Endodermal cell (in vitro differentiated cells): ENCODE measurements at places on chromosomes 4 and X. TPM values are rescaled to one million over a fixed set of nuclear protein-coding genes. Genes with fewer than 3 reads are reported as not detected.

XIAP gene
- total RNA-seq = 54.0 and 59.8 TPM in 2 replicates

COL4A6 gene
- 277 and 338 TPM in 2 replicates for total RNA-seq

BEX2 gene
- 23.6 and 25.1 TPM in 2 replicates for total RNA-seq

TKTL2 gene
- not detected in 3 replicates for total RNA-seq

ANKRD37 gene
- 0.34 to 472 TPM (median 0.95 TPM) in 3 replicates for total RNA-seq

CITED1 gene
- 0.40 and 0.93 TPM in 2 replicates for total RNA-seq

TBX22 gene
- 0.88 and 1.8 TPM in 2 replicates for total RNA-seq

RIPPLY1 gene
- total RNA-seq = not detected in 3 replicates

FGF13 gene
- 31.1 to 45.3 TPM (median 31.2 TPM) in 3 replicates for total RNA-seq

- H3K36me3 ChIP-seq = no peaks in the 10 kb centered on the region
- DNase-seq = no peak
- H3K4me3 ChIP-seq = no peak overlapping the region
- no peaks in the 10 kb centered on the region for H3K4me1 ChIP-seq
These were observed 89.9 kb downstream of the FTHL17 start for GRCh38 chrX:30981968-30982367.

GRCh38 chrX:10231461-10231860 lies 74.7 kb downstream of the CLCN4 start:
- H3K4me1 ChIP-seq = no peaks in the 10 kb centered on the region
- no peaks in the 10 kb centered on the region for H3K36me3 ChIP-seq
- H3K4me3 ChIP-seq = no peak overlapping the region
- DNase-seq = no peak

- H3K4me1 ChIP-seq = no peaks in the 10 kb centered on the region
- no peak overlapping the region for H3K4me3 ChIP-seq
- no peaks in the 10 kb centered on the region for H3K27me3 ChIP-seq
- no peaks in the 10 kb centered on the region for H3K36me3 ChIP-seq
These were observed 159.6 kb upstream of the ANK2 start for GRCh38 chr4:112889619-112890527.

DNA sequence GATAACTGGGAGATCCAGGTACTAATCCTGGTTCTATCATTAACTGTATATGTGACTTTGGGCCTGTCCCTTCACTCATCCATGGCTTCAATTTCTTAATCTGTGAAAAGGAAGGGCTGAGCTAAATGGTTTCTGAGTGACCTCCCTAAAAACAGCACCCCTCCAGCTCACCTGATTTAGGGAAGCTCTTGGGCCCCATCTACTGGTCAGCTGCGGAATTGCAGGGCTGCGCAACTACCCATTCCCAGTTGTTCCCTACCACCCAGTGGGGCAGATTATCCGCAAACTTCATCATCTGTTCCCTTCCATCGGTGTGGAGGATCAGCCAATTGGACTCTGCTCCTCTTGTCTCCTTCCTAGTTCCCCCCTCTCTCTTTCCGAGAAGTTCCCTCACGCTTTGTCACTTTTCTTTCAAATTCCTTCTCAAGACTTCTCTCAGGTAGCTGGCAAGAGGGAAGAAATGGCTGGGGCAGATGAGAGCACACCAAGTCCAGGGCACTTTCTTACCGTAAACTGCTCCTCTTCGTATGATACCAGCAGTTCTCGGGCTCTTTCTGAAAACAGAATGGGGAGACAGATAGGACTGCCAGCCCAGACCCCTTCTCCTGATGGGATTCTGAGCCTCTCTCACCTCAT lies 5.8 kb downstream of the LAS1L start:
- H3K4me1 ChIP-seq = no peaks in the 10 kb centered on the region
- no peak overlapping the region for H3K27ac ChIP-seq
- no peak overlapping the region for H3K4me3 ChIP-seq
- peak; percentile 91 for DNase-seq

- no peaks in the 10 kb centered on the region for H3K36me3 ChIP-seq
- no peak overlapping the region for H3K4me3 ChIP-seq
- H3K4me1 ChIP-seq = no peaks in the 10 kb centered on the region
- H3K27me3 ChIP-seq = no peaks in the 10 kb centered on the region
- H3K27ac ChIP-seq = no peak overlapping the region
- no peak for DNase-seq
These were observed 22.5 kb downstream of the GABRA3 start for GRCh38 chrX:152428596-152428995.

GRCh38 chrX:20681683-20682082 lies 415.0 kb upstream of the RPS6KA3 start:
- no peak for DNase-seq
- H3K27ac ChIP-seq = no peak overlapping the region
- H3K4me3 ChIP-seq = no peak overlapping the region
- H3K36me3 ChIP-seq = no peaks in the 10 kb centered on the region

- H3K4me3 ChIP-seq = no peak overlapping the region
- no peaks in the 10 kb centered on the region for H3K36me3 ChIP-seq
- no peaks in the 10 kb centered on the region for H3K27me3 ChIP-seq
- DNase-seq = no peak
- H3K27ac ChIP-seq = no peak overlapping the region
These were observed 123.7 kb downstream of the STOX2 start for GRCh38 chr4:184028561-184029374.

- H3K36me3 ChIP-seq = no peaks in the 10 kb centered on the region
- no peak overlapping the region for H3K4me3 ChIP-seq
- DNase-seq = no peak
- no peaks in the 10 kb centered on the region for H3K4me1 ChIP-seq
These were observed 202.5 kb upstream of the MAB21L2 start for GRCh38 chr4:150379454-150379853.

DNA sequence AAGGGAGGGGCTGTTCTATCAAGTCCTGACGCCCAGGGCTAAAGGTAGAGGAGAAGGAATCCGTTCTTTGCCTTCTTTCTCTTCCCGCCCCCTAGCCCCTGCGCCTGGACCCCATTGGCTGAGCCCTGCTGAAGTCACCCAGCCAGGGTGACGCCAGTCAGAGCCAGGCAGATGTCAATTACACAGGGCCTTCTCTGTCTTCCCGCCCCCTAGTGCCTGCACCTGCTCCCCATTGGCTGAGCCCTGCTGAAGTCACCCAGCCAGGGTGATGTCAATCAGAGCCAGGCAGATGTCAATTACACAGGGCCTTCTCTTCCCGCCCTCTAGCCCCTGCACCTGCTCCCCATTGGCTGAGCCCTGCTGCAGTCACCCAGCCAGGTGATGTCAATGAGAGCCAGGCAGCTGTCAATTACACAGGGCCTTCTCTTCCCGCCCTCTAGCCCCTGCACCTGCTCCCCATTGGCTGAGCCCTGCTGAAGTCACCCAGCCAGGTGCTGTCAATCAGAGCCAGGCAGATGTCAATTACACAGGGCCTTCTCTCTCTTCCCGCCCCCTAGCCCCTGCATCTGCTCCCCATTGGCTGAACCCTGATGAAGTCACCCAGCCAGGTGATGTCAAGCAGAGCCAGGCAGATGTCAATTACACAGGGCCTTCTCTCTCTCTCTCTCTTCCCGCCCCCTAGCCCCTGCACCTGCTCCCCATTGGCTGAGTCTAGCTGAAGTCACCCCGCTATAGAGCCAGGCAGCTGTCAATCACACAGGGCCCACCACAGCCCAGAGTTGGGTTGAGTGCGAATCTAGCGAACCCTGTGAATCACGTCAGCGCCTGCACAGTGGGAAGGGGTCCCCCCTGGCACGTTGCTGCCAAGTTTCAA lies 46.4 kb downstream of the ASMT start:
- no peak overlapping the region for H3K4me3 ChIP-seq
- H3K27me3 ChIP-seq = no peaks in the 10 kb centered on the region
- no peaks in the 10 kb centered on the region for H3K36me3 ChIP-seq
- H3K27ac ChIP-seq = no peak overlapping the region

GRCh38 chrX:17496407-17496806 lies 121.4 kb downstream of the NHS start:
- H3K36me3 ChIP-seq = no peaks in the 10 kb centered on the region
- no peak overlapping the region for H3K4me3 ChIP-seq
- no peak overlapping the region for H3K27ac ChIP-seq
- H3K4me1 ChIP-seq = no peaks in the 10 kb centered on the region
- no peak for DNase-seq

- H3K27me3 ChIP-seq = no peaks in the 10 kb centered on the region
- H3K36me3 ChIP-seq = no peaks in the 10 kb centered on the region
- DNase-seq = no peak
- H3K27ac ChIP-seq = no peak overlapping the region
These were observed 265.9 kb upstream of the GK2 start for GRCh38 chr4:79673898-79674297.

- no peak overlapping the region for H3K27ac ChIP-seq
- peak; percentile 63 for DNase-seq
- no peaks in the 10 kb centered on the region for H3K27me3 ChIP-seq
- H3K4me3 ChIP-seq = no peak overlapping the region
- H3K4me1 ChIP-seq = no peaks in the 10 kb centered on the region
These were observed 1496.8 kb downstream of the RPA4 start for GRCh38 chrX:98380556-98380955.

DNA sequence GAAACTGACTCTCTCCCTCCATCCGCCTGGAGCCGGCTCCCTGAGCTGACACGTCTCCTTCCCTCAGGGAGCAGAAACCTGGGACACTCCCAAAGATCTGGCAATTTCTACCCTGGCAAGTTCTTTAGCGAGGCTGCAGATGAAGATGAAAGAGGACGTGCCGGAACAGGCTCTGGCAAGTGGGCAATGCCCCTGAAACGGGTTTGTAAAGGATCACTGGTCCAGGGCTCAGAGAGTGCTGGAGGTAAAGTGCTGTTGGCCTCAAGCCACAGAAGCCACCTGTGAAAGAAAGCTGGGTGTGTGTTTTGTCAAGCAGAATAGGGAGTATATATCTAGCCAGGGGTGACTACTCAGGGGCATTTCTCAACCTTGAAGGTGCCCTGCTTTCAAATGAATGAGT lies 131.4 kb upstream of the ATP6AP2 start:
- no peaks in the 10 kb centered on the region for H3K27me3 ChIP-seq
- no peaks in the 10 kb centered on the region for H3K4me1 ChIP-seq
- DNase-seq = no peak
- no peak overlapping the region for H3K27ac ChIP-seq
- no peaks in the 10 kb centered on the region for H3K36me3 ChIP-seq
- no peak overlapping the region for H3K4me3 ChIP-seq
